ENCODE measurements at places on chromosomes 3 and 15. TPM values are rescaled to one million over a fixed set of nuclear protein-coding genes. Genes with fewer than 3 reads are reported as not detected.

CELSR3 gene
- total RNA-seq = 0.36 TPM

ATP8B4 gene
- total RNA-seq = 3.4 TPM

GOLGA6L7 gene
- total RNA-seq = not detected

SNX22 gene
- total RNA-seq = 4.7 TPM

DNA sequence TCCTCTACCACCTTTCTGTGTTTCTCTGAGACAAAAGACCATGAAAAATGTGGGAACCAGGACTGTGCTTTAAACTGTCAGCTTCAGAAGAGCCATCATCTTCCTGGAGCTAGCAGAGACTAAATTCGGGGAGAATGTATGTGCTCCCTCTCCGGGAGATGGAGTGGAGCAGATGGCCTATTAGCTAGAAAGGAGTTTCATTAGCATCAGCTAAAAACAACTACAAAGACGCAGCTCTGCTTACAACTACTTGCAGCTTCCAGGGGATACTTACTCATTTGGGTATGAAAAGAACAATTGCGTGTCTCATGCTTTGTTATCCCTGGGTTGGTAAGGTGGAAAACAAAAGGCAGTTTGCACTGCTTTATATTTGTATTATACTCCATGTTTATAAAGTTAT, 159.6 kb downstream of the MFSD1 start:
- H3K36me3 ChIP-seq = no peaks in the 10 kb centered on the region
- H3K27ac ChIP-seq = no peak overlapping the region
- no peak overlapping the region for H3K4me3 ChIP-seq
- H3K4me1 ChIP-seq = no peaks in the 10 kb centered on the region
- no peak for DNase-seq

DNA sequence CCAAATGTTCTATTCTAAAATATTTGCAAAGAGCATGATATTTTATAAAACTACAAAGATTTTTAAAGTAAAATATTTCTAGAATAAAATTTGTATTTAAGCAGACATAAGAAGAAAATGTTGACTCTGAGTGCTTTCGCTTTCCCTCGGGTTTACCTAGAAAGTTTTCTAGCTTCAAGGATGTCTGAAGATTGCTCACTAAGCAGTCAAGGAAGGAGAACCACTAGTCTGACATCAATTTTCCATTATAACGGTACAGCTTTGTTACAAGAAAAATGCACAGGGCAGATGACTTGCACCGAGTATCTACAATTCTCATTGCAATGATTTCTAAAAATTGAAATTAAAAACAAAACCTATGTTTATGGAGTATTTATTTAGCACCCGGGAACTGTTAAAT, 14.2 kb downstream of the GPR15 start:
- H3K4me1 ChIP-seq = no peaks in the 10 kb centered on the region
- H3K4me3 ChIP-seq = no peak overlapping the region
- H3K36me3 ChIP-seq = no peaks in the 10 kb centered on the region
- no peaks in the 10 kb centered on the region for H3K27me3 ChIP-seq
- H3K27ac ChIP-seq = no peak overlapping the region

- H3K4me3 ChIP-seq = no peak overlapping the region
- H3K27me3 ChIP-seq = no peaks in the 10 kb centered on the region
- H3K4me1 ChIP-seq = no peaks in the 10 kb centered on the region
- no peak for DNase-seq
- H3K36me3 ChIP-seq = no peaks in the 10 kb centered on the region
- H3K27ac ChIP-seq = no peak overlapping the region
Observed at GRCh38 chr3:25907081-25907480, 117.2 kb downstream of the OXSM start.

DNA sequence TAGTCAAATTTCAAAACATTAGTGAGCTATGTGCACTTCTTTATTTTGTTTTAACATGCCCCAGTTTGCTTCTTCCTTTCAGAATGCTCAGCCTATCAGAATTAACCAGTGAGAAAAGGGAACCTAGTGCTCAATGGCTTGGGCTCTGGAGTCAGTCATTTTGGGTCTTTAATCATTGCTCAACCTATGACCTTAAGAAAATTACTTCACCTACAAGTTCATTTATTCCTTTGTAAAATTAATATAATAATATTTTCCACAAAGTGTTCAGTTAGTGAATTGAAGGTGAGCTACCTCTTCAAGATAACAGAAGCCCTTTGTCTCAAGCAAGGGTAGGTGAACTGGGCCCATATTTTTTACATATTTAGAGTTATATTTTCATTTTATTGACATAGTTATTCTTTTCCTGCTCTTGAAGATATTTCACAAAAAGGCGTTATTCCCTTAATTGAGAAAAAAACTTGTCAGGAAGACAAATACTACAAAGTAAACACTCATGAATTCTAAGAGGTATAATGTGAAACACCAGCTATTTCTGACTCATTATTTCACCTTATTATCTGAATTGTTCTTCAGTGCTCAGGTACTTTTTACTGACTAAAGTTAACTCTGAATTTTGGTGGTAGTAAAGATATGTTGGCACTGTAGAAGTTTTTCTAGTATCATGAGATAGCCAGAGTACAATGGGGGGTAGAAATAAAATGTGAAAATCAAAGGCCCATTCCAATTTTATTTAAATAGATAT, 415.5 kb downstream of the NAALADL2 start:
- H3K27me3 ChIP-seq = no peaks in the 10 kb centered on the region
- no peak overlapping the region for H3K4me3 ChIP-seq
- no peak for DNase-seq
- H3K4me1 ChIP-seq = no peaks in the 10 kb centered on the region
- no peaks in the 10 kb centered on the region for H3K36me3 ChIP-seq

- H3K36me3 ChIP-seq = no peaks in the 10 kb centered on the region
- no peak overlapping the region for H3K27ac ChIP-seq
- no peaks in the 10 kb centered on the region for H3K27me3 ChIP-seq
- no peak for DNase-seq
Observed at GRCh38 chr3:72232777-72233176, 447.8 kb upstream of the PROK2 start.

GRCh38 chr3:64673159-64673715, 14.6 kb downstream of the ADAMTS9 start:
- peaks cover 35% of the 10 kb centered on the region for H3K4me1 ChIP-seq
- H3K27me3 ChIP-seq = no peaks in the 10 kb centered on the region
- H3K4me3 ChIP-seq = no peak overlapping the region
- H3K27ac ChIP-seq = no peak overlapping the region
- H3K36me3 ChIP-seq = peaks cover 11% of the 10 kb centered on the region
- DNase-seq = no peak

- H3K36me3 ChIP-seq = no peaks in the 10 kb centered on the region
- H3K27ac ChIP-seq = no peak overlapping the region
- H3K4me3 ChIP-seq = no peak overlapping the region
- H3K27me3 ChIP-seq = peaks cover 12% of the 10 kb centered on the region
Observed at GRCh38 chr3:111650378-111651275, 55.5 kb upstream of the ZBED2 start.

DNA sequence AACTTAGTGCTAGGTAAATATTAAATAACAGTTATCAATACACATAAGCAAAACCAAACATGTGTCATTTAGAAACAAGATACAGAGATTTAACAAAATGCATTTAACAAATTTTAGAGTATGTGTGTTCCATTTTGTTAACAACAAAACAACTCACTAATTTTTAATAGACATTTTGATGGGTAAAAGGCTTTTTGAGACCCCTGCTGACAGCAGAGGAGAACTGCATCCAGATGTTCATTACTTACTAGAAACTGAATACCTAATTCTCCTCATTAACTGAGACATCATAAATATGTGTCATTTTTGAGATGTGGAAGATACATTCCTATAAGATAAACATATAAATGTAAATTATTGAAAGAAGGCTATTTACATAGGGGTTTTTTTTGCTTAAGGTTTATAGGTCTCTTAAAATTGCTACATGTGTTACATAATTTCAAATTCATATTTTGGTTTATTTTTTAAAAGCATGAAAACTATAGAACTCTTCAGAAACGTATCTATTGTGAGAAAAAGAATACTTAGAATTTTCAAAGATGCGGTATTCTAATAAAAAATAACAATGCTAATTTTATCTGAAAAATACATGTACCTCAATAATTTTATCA, 1009.8 kb downstream of the TUSC7 start:
- no peak for DNase-seq
- peaks cover 5% of the 10 kb centered on the region for H3K27me3 ChIP-seq
- no peak overlapping the region for H3K4me3 ChIP-seq
- H3K27ac ChIP-seq = no peak overlapping the region
- H3K36me3 ChIP-seq = no peaks in the 10 kb centered on the region
- H3K4me1 ChIP-seq = no peaks in the 10 kb centered on the region

DNA sequence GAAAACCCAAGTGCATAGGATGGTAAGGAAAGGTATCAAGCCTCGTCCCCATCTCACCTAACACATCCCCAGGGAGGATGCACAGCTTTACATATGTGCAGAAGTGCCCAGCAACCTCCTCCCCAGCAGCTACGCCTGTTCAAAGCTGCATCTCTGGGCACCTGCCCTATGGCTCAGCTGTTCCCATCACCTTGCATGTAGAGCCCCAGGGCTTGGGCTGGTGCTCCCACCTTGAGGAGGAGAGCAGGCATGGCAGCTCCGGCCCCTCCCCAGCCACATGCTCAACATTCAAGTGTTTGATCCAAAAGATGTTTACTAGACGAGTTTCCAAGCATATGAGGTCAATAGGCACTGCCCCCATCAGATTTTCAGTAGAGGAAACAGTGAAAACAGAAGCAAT, 173.5 kb downstream of the ATP10A start:
- H3K4me3 ChIP-seq = no peak overlapping the region
- H3K4me1 ChIP-seq = no peaks in the 10 kb centered on the region
- no peak overlapping the region for H3K27ac ChIP-seq
- DNase-seq = no peak
- no peaks in the 10 kb centered on the region for H3K27me3 ChIP-seq

GRCh38 chr3:55579496-55579895, 92.4 kb upstream of the WNT5A start:
- no peak overlapping the region for H3K27ac ChIP-seq
- no peaks in the 10 kb centered on the region for H3K4me1 ChIP-seq
- no peaks in the 10 kb centered on the region for H3K36me3 ChIP-seq
- no peaks in the 10 kb centered on the region for H3K27me3 ChIP-seq
- H3K4me3 ChIP-seq = no peak overlapping the region

GRCh38 chr3:44992555-44993470, 16.8 kb downstream of the EXOSC7 start:
- no peak overlapping the region for H3K4me3 ChIP-seq
- peaks cover 9% of the 10 kb centered on the region for H3K4me1 ChIP-seq
- H3K27ac ChIP-seq = no peak overlapping the region

GRCh38 chr3:129619726-129620162, 13.3 kb upstream of the PLXND1 start:
- H3K27me3 ChIP-seq = no peaks in the 10 kb centered on the region
- H3K36me3 ChIP-seq = no peaks in the 10 kb centered on the region
- H3K4me1 ChIP-seq = peaks cover 94% of the 10 kb centered on the region
- DNase-seq = no peak
- H3K4me3 ChIP-seq = no peak overlapping the region

- no peak overlapping the region for H3K27ac ChIP-seq
- no peaks in the 10 kb centered on the region for H3K4me1 ChIP-seq
- DNase-seq = no peak
- H3K36me3 ChIP-seq = no peaks in the 10 kb centered on the region
- no peak overlapping the region for H3K4me3 ChIP-seq
- H3K27me3 ChIP-seq = no peaks in the 10 kb centered on the region
Observed at GRCh38 chr15:47959617-47960413, 161.0 kb upstream of the SLC24A5 start.

- no peaks in the 10 kb centered on the region for H3K4me1 ChIP-seq
- H3K36me3 ChIP-seq = no peaks in the 10 kb centered on the region
- DNase-seq = no peak
- no peak overlapping the region for H3K4me3 ChIP-seq
- H3K27ac ChIP-seq = no peak overlapping the region
Observed at GRCh38 chr15:42133886-42134502, 22.4 kb downstream of the PLA2G4F start.

GRCh38 chr15:38894243-38894948, 329.8 kb upstream of the RASGRP1 start:
- no peaks in the 10 kb centered on the region for H3K36me3 ChIP-seq
- no peaks in the 10 kb centered on the region for H3K27me3 ChIP-seq
- no peak overlapping the region for H3K4me3 ChIP-seq

DNA sequence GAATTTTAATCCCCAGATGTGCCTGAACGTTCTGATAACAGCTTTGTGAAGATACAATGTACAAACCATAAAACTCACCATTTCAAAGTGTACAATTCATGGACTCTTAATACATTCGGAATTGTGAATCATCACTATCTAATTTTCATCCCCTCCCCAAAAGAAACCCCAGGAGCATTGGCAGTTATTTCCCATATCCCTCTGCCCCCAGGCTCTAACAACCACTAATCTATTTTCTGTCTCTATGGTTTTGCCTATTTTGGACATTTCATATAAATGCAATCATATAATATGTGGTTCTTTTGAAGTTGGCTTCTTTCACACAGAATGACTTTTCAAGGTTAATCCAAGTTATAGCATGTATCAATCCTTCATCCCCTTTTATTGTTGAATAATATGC, 25.3 kb downstream of the PRICKLE2 start:
- H3K36me3 ChIP-seq = peaks cover 25% of the 10 kb centered on the region
- DNase-seq = no peak
- H3K4me3 ChIP-seq = no peak overlapping the region
- no peak overlapping the region for H3K27ac ChIP-seq
- H3K27me3 ChIP-seq = no peaks in the 10 kb centered on the region

DNA sequence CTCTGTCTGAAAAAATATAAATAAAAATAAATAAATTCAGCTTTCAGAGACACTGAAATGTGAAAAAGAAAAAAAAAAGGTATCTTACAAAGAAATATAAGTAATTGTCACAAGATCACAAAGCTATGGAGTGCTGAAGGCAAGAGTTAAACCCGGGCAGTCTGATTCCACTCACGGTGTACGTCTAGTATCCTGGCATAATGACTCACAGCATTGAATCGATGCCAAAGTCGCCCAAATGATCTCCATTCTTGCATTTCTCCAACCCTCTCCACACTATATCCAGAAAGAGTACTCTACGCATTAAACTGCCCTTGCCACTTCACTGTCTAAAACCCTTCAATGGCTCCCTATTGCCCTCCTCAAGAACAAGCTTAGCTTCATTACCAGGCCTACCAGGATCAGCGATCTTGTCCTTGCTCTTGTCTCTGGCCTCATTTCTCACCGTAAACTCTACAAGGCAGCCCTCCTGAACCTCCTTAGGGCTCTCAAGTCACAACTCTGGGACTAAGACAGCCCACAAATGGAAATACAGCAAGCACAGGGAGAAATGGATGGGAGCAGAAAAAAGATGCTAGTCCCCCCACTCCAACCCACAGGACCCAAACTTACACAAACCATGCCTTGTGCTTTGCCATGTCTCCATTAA, 7.7 kb downstream of the SUCLG2 start:
- H3K27me3 ChIP-seq = no peaks in the 10 kb centered on the region
- no peak for DNase-seq
- H3K27ac ChIP-seq = no peak overlapping the region
- peaks cover 4% of the 10 kb centered on the region for H3K36me3 ChIP-seq
- no peak overlapping the region for H3K4me3 ChIP-seq

GRCh38 chr3:193593668-193594030, 641 bp downstream of the OPA1 start:
- H3K27me3 ChIP-seq = no peaks in the 10 kb centered on the region
- H3K36me3 ChIP-seq = peaks cover 9% of the 10 kb centered on the region
- no peak for DNase-seq
- peak overlapping the region; percentile 98 for H3K27ac ChIP-seq

Measured in heart left ventricle (tissue), 16 donors.